Stimulated activated CD4-positive, alpha-beta T cell treated with anti-CD3 and anti-CD28 coated beads, Interleukin-15, amount 100 ng/mL, for 48 hours (primary cell): ENCODE measurements at places on chromosomes 16 and 17.

GRCh38 chr16:839643-840408, 39.3 kb upstream of the GNG13 start:
- no peak for DNase-seq

DNA sequence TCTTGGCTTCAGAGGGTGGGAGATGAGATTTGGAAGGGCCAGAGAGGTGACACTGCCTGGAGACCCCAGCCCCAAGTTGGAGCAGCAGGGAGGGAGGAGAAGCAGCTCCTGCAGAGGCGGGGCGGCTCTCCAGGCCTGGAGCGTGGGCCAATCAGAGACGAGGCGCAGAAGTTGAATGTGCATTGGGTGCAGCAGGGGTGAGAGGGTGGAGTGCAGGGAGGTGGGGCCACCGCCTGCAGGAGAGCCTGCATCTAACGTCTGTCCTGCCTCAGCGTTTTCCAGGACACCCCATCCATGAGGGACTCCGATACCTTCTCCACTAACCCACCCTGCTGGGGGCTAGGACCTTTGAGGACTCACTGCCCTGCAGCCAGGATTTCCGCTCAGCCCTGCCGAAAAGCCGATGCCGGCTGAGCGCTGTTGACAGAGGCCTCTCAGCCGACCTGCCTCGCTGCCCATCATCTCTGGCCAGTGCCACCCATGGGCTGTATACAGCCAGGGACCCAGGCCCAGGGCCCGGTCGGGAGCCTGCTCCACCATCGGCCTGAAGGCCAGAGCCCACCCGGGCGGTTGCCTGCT, 146.2 kb downstream of the ENGASE start:
- DNase-seq: no peak

DNA sequence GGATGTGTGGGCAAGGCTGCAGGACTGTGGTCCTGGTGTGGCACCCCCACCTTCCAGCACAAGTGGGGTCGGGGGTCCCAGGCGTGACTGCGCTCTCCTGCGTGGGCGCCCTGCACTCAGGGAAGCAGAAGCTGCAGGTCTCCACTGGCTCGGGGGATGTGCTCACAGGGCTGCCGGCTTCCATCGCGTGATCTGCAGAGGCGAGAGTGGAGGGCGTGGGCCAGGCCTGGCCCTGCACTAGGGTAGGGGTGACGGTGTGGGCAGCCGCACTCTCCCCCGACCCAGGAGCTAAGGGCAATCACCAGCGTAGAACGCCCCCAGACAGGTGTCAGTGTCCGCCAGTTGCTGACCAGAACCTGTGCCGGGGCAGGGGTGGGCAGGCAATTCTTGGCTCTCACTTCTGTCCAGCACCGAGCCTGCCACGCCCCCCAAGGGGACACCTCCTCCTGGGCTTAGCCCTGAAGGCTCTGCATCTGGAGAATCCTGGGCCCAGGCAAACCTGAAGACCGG, 32.3 kb downstream of the TNFRSF13B start:
- DNase-seq: no peak

GRCh38 chr17:55318715-55319487, 54.1 kb downstream of the HLF start:
- no peak for DNase-seq

GRCh38 chr16:799111-799947, 1.2 kb downstream of the GNG13 start:
- no peak for DNase-seq

DNA sequence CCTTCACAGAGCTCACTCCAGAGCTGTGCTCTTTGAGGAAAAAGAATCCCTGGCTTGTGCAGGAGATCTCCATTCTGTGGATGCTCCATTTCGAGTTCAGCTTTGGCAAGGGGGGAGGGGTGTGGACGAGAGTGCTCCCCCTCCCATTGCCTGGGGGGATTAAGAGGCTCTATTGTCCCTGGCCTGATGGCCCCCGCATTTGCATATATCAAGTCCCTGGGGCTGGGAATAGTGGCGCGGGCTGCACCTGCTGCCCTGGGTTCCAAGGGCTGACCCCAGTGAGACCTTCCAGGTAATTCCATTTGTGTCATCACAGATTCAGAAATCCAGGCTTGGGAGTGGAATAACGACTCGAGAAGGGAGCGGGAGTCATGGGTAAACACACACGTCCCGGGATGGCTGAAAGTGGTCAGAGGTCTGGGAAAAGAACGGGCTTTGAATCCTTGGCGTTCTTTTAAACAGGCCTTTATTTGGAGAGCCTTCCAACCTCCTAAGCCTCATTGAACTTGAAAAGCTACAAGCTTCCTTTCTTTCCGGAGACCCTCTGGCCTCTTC, 479.3 kb downstream of the HS3ST3B1 start:
- no peak for DNase-seq

DNA sequence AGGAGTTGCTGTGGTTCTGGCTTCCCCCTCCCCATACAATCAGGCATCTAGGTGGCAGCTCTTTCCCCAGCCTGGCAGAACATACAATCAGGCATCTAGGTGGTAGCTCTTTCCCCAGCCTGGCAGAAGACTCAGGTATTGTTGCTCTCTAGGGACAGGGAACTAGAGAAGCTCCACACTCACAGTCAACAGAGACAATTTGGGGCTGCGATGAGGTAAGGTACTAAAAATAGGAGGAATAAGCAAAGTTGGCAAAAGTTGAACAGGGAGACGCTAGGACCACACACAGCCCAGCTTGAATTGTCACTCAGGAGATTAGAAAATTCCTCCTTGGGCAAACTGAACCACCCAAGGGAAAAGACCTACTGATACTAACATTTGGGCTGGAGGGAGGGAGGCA, 315.5 kb upstream of the CDH5 start:
- no peak for DNase-seq

DNA sequence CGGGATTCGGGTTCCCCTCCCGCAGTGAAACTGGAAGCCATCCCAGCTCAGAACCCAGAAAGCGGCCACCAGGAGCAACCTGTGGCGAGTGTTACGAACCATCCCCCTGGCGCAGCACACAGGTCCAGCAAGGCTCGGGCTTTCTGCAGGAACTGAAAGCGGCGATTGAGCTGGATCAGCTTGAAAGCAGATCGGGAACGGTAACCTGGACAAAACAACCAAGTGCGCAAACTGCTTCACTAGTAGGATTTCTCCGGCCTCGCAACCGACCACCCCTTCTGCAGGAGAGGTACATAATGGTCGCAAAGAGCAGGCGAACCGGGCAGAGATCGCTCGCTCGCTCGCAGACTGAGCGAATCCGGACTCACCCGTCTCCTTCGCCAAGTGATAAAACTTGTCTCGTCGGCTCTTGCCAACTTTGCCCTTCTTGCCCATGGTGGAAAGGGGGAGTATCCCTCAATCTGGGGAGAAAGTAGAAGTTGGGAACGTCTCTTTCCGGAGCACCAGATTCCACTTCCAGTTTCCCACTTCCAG, 696 bp upstream of the PSMC5 start:
- no peak for DNase-seq

DNA sequence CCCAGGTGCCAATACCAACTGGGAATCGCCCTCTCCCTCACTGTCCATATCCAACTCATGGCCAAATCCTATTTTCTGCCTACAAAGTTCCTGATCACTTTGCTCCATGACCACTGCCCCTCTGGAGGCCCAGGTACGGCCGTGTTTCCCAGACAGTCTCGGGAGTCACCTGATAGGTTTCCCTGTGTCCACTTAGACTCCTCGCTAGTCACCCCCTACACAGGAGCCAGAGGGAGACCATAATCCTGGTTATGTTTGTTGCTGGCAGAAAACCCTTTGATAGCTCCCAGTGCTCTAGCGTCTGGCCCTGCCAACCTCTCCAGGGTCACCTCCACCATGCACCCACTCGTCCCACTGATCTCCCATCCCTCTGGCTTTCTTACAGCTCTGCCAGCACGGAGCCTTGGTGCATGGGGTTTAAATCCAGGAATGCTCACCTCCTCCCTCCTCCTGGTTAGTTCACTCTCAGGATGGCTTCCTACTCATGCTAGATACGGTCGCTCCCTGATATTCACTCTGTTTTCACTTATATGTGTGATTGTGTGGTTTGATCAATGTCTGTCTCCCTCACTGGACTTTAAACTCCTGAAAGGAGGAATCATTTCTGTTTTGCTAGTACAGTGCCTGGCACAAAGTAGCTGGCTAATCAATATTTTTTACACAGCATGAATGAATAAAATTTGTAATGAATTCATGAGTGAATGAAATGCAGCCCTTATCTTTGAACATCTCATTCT, 7.5 kb upstream of the CALB2 start:
- no peak for DNase-seq

DNA sequence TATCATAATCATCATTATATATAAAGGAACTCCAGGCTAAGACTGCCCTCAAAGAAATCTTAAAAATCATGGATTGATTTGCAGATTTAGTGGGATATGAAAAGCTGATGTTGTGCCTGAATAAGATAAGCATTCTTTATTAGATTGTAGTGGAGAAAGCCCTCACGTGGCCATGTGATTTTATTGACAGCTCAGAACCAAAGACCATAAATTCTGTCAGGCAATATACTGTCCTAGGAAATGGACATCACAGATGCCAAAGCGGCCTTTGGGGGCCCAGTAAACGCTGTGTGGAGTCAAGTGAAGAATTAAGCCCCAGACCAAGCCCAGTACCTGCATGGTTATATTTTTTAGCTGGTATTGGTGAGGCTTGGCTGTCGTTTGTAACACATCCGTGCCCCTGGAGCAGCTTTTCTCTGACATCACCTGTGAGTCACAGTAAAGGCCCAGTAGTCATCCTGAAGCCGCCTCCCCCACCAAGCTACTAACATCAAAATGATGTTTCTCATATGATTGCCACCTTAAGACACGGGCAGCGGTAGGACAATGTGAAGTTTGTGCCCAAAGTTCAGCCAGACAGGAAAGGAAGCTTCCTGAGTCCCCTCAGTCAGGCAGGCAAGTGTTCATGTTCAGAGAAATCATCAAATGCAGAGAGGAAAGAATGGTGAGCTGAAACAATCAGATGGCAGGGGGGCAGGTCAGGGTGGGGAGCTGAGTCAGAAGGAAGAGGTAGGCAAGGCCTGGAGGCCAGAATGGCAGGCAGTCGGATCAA, 209.4 kb downstream of the IRX3 start:
- no peak for DNase-seq

DNA sequence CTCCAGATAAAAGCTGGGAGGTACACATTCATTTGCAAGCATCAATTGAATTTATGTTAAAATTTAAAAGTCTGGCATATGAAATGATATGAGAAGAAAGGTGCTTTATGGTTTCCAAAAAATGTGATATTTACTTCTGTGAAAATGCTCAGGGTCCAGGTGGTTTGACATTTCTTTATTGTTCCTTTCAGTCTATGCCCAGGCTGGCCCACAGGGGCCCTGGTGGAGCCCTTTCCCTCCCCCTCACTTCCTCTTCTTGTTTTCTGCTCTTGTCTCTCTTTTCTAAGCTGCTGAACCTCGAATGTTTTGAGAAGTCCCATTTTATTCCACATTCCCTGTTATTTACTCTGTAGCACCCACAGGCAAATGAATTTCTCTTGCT, 127.8 kb downstream of the HS3ST3B1 start:
- no peak for DNase-seq

DNA sequence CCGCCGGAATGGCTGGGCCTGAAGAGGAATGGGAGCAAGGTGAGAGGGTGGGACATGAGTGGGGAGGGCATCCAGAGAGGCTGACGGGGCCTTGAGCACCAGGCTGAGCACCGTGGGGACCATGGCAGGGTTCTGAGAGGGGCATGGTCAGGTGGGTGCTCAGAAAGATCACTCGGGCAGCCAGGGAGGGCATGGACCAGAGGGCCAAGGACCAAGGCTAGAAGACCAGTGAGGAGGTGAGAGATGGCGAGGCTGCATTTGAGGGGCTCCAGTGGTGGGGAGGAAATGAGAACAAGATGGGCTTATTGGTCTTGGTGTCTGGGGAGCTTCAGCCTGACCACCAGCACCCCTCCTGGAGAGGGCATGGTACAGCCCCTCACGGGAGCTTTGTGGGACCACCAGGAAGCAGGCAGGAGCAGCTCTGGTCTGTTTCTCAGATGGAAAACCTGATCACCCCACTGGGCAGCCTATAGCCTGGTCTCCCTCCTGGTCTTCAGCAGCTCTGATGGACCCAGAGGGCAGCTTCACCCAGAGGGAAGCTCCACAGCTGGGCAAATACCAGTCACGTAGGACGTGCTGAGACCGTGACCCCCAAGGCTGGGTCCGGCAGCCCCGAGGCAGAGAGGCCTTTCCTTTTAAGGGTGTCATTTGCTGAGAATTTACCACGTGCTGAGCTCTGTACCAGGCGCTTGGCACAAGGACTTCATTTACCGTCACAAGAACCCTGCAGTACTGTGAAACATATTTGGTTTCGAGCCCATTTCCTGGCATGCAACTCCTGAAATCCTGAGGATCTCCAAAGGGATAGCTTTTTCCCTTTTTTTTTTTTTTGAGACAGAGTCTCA, 11.4 kb upstream of the NCBP3 start:
- no peak for DNase-seq

DNA sequence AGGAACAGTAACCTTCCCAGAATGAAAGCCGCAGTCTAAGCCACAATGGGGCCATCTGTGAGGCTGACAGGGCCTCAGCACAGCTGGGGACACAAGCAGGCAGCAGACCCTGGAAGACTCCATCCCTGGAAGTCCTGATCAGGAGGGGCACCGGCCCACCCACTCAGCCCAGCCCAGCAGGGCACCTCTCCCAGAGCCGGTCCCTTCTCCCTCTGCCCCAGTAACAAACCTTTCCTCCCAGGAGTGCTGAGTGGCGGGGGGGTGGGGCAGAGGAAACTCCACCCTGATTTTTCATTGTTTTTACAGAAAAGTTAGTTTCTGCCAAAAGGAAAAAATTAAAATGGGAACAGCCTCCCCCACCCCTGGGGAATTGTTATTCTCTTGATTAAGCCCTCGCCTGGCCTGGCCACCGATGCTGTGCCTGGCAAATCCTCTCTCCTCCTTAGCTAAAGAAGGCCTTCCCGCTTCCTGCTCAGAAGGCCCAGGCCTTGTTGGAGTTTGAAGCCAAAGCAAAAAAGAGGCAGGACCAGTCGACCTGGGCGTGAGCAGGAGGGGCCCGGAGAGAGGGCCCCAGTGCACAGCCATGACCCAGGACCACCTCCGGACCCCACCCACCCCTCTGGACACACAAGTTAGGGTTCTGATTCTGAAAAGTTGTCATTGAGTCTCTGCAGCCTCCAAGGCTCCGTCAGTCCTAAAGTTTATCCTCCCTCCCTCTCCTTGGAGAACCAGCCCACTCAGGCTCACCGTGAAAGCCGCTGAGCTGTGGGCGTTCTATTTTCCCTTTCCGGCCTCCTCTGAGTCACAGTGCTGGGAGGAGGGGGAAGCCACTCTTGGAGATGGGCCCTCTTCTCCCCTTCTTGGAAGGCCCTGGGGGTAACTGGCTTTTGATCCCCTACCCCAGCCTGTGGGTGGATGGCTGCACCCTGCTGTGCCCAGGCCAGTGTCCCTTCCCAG, 128.4 kb upstream of the TNRC6C start:
- no peak for DNase-seq
